Dermis blood vessel endothelial cell (primary cell): ENCODE measurements at places on chromosomes 16 and 17. TPM values are rescaled to one million over a fixed set of nuclear protein-coding genes. Genes with fewer than 3 reads are reported as not detected.

GRCh38 chr17:33905338-33905800 is 349.7 kb upstream of the CCL2 start:
- no peak for DNase-seq

DNA sequence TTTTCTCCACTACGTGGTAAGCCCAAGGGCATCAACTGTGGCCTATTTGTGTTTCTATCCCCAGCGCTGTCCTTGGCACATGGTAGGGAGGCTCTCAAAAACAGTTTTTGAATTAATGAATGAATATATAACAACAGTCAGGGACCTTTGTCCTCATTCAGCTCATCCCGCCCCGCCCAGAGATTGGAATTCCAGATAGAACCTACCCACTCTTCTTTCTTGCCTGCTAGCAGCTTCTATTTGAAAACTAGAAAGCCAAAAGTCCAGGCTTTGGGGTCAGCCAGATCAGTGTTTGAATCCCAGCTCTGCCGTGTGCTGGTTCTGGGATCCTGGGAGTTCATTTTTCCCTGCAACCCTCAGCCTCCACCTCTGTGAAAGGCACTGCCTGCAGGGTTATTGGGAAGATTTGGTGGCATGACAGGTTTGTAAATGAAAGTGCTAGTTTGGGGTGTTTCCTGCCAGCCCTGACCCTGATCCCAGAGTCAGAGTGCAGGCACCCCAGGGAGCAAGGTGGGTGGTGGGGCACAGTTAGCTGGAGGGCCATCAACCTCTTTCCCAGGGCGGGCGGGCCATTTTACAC is 4.5 kb downstream of the NHERF1 start:
- no peak for DNase-seq

Gene KRTAP1-4
- not detected in 2 replicates for total RNA-seq

GRCh38 chr16:10942352-10943063 is at the start of gene DEXI:
DEXI (minus strand) TSS chr16:10942468; CDS start chr16:10942005, 463 bp downstream.
- DNase-seq, result peak; percentile 93

Gene EVPLL
- not detected in 2 replicates for total RNA-seq
